Large intestine (tissue), 12 donors: ENCODE measurements at places on chromosomes 3 and 15. TPM values are rescaled to one million over a fixed set of nuclear protein-coding genes. Genes with fewer than 3 reads are reported as not detected.

FAM107A gene
- polyA plus RNA-seq: 1.3 TPM

- DNase-seq: no peak
These were observed 124.6 kb downstream of the CBLB start for GRCh38 chr3:105744202-105744601.

SLCO2A1 gene
- polyA plus RNA-seq: 8.2 TPM

GOLGA8G gene
- not detected for polyA plus RNA-seq

GOLGA6L9 gene
- polyA plus RNA-seq: 10.7 TPM

- DNase-seq: no peak
These were observed 25.7 kb downstream of the TGFBR2 start for GRCh38 chr3:30632065-30632464.

- DNase-seq: no peak
These were observed 54.1 kb downstream of the NFKBIZ start for GRCh38 chr3:101903451-101903871.

DNA sequence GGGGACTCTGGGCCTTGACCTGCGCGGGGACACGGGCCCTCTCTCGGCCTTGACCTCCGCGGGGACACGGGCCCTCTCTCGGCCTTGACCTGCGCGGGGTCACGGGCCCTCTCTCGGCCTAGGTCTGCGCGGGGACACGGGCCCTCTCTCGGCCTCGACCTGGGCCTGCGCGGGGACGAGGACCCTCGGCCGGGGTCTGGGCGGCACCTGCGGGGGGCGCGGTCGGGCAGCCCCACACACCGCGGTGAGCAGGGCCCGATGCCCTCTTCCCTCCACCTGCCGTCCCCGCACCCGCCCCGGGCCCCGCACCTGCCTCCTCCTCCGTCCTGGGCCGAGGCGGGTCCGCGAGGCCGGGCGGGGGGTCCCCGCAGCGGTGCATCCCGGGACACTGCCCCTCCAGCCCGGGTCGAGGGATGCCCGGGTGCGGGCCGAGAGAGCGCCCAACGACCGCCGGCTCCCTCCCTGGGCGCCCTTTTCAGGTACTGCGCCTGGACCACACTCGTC is 15.6 kb upstream of the CERS3 start:
- no peak for DNase-seq

CIDEC gene
- polyA plus RNA-seq: 35.6 TPM

- DNase-seq: no peak
These were observed 462.4 kb upstream of the THBS1 start for GRCh38 chr15:39118510-39118909.

GRCh38 chr3:58335652-58335947 is 2.9 kb downstream of the PXK start:
- no peak for DNase-seq

DNA sequence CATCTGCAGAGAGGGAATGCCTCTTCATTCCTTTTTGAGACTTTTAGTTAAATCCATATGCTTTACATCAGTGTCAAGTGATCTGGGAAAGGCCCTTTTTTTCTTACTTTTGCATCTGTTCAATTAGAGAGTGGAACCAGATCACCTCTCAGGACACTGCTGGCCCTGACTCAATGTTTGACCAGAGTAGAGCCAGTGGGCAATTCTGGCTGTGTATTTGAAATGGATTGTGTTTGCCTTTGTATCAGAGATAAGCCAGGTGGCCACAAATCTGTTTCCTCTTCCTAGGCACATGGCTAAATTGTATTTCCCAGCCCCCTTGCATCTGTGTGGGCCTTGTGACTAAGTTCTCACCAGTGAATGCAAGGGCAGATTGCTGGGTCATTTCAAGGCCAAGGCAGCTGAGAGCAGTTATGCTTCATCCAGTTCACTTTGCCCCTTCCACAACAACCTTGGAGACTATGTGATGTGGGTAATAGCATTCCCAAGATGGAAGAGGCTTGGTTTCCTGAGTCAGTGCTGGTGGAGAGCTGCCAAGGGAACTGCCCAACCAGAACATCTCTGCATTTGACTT is 75.6 kb upstream of the CACNA2D3 start:
- no peak for DNase-seq

- DNase-seq: no peak
These were observed 41.9 kb upstream of the KCNMB2 start for GRCh38 chr3:178494386-178494785.

GRCh38 chr3:170054204-170054603 is 16.4 kb downstream of the GPR160 start:
- no peak for DNase-seq

- DNase-seq: no peak
These were observed 418.0 kb downstream of the PLCL2 start for GRCh38 chr3:17302774-17303173.

SRPRB gene
- polyA plus RNA-seq: 55.9 TPM

SLITRK3 gene
- polyA plus RNA-seq: 1.1 TPM

ADGRG7 gene
- polyA plus RNA-seq: 56.1 TPM

GRCh38 chr15:70505936-70506912 is 257.1 kb downstream of the UACA start:
- DNase-seq: no peak

- DNase-seq: no peak
These were observed 998.6 kb downstream of the NAALADL2 start for GRCh38 chr3:175857666-175858270.

DNA sequence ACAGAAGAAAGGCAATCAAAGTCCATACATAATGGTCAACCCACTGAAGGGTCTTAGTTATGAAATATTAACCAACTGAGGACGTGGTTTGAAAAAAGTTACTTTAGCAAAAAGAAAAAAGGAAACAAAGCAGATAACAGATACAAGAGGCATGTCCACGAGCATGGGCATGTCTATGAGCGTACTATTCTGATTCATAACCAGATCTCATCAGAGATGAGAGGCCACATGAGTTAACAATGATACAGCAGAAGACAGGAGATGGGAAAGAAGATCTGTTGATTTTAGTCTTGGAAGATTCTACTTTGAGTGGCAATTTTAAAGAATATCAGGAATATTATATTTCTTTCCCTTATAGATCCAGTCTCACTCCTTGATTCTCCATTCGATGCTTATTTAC is 262.9 kb upstream of the SLITRK3 start:
- DNase-seq: no peak

TMOD2 gene
- 12.4 TPM for polyA plus RNA-seq

ACKR2 gene
- polyA plus RNA-seq: 2.6 TPM

DNA sequence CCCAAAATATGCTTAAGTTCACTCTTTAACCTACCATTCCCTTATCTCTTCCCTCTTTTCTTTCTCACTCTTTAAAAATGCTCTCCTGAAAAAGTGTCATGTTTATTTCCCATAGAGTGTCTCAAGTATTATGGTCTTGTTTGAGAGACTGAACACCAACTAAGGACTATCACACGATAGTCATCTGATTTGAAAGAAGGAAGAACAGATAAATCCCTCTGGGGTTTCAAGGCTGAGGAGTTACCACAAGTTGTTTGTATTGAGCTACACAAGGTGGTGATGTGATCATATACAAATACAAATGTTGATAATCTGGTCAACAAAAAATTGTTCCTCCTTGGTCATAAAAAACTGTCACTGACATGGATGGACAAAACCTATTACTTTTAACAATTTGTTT is 13.8 kb downstream of the MEIS2 start:
- no peak for DNase-seq

ASB14 gene
- 0.78 TPM for polyA plus RNA-seq

TNNC1 gene
- 1.8 TPM for polyA plus RNA-seq

LDHAL6B gene
- 0.57 TPM for polyA plus RNA-seq

GRCh38 chr3:196563721-196564225 is 4.6 kb downstream of the WDR53 start:
- no peak for DNase-seq

DNA sequence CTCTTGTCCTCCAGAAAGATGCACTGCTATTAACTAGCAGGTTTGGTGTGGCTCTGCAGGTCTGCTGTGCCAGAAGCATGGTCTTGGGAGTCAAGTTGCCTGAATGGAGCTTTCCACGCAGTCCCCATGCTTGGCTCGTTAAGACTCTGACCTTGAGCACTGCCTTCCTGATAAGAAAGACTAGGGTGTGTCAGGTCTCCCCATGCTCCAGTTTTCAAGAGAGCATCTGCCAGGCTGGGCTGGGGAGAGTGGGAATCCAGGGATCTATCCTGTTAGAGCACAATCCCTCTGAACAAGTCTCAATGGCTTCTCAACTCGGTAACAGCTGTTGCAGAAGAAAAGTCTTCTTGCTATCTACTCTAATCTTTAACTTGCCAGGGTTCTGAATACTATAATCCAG is 98.2 kb downstream of the TJP1 start:
- DNase-seq: peak; percentile 25

GRCh38 chr3:189548053-189548452 is 83.1 kb upstream of the TP63 start:
- DNase-seq: no peak
